Epithelial cell of proximal tubule (primary cell): ENCODE measurements at places on chromosomes 12 and 14. TPM values are rescaled to one million over a fixed set of nuclear protein-coding genes. Genes with fewer than 3 reads are reported as not detected.

GRCh38 chr12:96396914-96397313 is 3.3 kb downstream of the CDK17 start:
- no peak for DNase-seq

DNA sequence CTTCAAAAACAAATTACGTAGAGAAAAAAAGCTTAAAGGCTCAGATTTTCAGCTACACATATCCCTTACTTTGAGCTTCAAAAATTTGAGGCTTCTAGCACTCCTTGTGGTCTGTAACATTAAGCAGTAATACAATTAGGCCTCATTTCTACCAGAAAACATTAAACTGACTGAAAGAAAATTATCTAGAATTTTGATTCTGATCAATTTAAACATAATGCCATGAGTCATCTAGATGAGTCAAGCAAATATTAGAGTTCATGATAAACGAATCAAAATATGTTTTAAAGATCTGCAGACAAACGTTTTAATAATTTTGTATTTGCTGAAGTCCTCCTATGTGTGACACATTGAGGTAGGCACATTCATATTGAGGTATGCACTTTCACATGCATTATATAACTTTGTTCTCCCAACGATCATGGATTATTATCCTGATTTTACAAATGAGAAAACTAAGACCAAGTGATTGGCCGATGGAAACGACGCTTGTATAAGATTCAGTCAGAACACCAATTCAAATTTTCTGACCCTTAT is 4.3 kb downstream of the OSBPL8 start:
- no peak for DNase-seq

DNA sequence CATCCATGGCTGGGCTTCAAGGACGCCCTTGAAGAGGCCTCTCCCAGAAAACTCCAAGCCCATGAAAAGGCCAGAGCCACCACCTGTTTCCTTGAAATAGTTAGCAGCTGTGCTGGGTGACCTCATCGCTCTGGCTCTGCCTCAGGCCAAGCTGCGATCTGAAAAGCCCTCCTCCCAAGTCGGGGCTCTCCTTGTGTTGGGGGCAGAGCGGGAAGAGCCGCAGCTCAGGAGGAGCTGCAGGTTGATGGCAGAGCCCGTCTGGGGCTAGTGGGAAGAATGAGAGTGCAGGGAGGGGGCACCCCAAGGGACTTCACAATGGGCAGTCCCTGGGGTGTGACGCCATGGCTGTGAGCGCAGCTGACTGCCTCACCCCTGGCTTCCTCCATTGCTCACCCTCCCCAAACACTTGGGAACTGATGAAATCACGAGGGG is 50.0 kb upstream of the STON2 start:
- DNase-seq = no peak

- DNase-seq = peak; percentile 43
These were observed 34.6 kb downstream of the LMNTD1 start for GRCh38 chr12:25518512-25518911.

DNA sequence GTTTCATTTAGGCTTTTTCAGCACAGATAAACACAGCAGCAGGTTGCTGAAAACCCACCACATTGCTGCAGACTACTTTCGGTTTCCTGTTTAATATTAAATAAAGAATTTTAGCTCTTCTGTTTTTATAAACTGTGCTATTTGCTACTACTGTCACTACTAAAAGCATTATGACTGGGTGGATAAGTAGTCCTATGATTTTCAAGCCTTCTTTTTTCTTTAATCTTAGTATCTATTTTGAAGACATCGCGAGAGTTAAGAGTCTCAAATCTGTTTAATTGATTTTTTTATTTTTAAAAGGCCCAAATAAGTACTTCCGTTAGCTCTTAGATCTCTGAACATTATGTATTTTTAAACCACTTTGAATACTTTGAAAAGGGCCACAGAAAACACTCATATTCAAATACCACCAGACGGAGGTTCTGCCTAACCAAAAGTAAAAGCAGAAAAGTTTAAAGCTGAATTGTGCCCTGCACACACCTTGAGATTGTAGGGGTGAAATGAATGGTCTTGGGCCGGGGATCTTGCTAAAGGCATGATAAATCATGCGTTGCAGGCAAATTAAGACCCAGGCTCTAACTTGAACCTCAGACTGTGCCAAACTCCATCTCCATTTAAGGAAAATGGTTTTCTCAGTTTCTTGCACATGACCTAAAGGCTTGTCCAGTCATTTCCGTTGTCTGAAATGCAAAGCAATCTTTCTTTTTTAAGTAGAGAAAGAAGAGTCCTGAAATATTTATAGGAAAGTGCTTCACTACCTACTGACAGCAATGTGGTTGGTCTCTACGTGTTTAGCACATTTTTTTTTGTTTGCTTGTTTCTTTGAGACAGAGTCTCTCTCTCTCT is 13.6 kb upstream of the FOXN3 start:
- DNase-seq = no peak

GRCh38 chr12:93758801-93759373 is 81.7 kb downstream of the CRADD start:
- no peak for DNase-seq

DNA sequence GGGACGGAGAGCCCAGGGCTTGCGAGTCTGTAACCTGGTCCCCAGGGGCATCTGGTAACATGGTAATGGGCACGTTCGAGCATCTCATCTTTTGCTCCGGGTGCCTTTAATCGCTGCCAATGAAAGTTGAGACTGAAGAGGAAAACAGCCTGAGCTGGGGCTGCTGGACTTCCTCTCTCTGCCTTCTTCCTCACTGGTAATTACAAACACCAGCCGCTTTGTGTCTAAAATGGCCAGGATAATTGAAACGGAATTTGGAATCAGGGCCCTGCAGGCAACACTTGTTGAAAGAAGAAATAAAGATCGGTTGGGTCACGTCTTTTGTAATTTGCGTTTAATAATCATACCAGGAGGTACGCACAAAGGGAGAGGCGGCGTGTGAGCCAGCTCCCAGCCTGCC is 51.5 kb upstream of the GPATCH2L start:
- DNase-seq = no peak

GRCh38 chr14:86541972-86542371 is 1012.0 kb downstream of the FLRT2 start:
- DNase-seq = no peak

DNA sequence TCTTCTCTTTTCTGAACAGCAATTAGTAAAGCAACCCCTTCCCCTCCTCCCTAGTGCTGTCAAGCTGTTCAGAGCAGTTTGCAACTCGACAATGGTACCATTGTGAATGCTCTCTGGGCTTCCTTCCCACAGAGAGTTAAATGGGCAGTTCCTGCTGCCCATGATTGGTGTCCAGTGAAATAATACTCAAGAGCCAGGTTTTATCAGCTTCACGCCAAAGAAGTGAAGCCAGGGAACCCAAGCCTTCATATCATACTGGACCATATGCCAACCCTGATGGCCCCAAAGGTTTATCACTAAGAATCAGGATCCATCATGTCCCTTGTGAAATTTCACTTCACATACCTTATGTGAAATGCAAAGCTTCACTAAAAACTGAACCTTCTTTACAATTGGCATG is 24.7 kb downstream of the INSM2 start:
- no peak for DNase-seq

DNA sequence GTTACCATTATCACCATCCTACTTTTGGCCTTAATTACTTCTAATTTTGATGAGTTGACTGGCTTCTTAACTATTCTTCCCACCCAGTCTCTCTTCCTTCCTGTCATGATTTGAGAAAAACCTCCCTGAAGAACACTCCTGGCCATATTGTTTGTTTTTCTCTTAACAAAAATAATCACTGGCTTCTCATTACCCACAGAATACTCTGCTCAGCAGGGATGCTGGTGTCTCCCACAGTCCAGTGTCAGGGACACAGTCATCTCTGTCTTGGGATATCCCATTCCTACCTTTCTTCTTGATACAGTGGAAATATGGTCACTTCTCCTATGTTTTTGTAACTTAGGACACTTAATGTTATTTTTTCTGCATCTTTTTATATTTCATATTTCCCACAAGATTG is 103.7 kb downstream of the SRGAP1 start:
- no peak for DNase-seq

DNA sequence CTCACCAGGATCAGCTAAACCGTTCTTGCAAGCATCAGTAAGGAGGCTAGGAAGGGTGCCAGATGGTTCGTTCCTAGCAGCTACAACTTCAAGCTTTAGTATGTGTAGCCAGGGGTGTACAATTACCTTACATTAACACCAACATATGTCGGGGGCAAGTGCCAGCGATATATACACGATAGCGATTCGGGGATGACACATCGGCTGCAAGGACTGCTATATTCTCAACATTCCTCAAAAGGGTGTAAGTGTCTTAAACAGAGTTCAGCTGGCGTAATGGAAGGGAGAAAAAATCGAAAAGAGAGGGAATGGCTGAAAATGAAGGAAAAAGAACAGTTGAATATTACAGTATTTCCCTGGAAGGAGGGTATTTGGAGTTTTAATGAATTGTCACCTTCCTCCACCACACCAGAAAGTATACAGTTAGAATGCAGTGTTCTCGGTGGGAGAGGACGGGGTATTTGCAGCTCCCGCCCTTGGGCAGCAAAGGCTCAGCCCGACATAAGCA is 545 bp downstream of the LIMA1 start:
- DNase-seq = no peak

DNA sequence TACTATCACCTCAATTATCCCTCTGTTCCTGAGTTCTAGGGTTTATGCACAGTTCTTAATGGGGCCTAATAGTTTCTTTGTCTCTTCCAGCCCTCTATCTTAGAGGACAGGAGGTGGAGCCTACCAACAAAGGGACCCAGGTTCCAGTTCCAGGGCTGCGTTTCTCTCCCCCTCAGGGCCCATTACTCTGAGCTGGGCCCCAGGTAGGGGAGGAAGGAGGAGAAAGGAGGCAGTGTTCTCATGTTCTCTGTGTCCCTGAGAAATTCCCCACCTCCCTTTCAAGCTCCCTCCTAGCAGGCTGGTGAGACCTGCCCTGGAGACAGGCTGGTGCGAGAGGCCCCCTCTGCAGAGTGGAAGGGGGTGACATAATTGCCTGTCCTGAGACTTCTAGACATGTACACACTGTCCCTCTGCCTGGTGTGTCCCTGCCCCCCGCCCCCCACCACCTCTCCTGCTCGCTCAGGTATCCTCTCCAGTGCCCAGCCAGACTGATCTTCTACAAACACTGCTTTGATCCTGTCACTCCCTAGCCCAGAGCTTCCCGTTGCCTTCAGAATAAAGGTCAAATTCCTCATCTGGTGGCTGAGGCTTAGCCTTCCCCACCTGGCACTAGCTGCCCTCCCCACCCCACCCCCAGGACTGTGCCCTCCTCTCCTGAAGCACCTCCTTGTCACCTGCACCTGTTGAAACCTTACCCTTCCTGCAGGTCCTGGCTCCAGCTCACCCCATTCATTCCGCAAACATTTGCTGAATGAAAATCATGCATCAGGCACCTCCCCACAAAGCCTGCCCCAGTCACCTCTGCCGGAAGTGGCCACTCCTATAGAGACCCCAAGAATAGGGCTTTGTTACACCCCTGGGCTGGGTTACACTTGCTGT is 21.1 kb upstream of the KRT8 start:
- no peak for DNase-seq

- DNase-seq = no peak
These were observed 148.3 kb upstream of the GRIN2B start for GRCh38 chr12:14129611-14130195.

GRCh38 chr12:82955043-82955442 is 268.3 kb downstream of the TMTC2 start:
- no peak for DNase-seq

- no peak for DNase-seq
These were observed 5.0 kb downstream of the CMKLR1 start for GRCh38 chr12:108333898-108334699.

- no peak for DNase-seq
These were observed 77.0 kb downstream of the BICD1 start for GRCh38 chr12:32183650-32184049.

GRCh38 chr12:1843641-1844005 is 23.3 kb downstream of the LRTM2 start:
- DNase-seq = no peak

- no peak for DNase-seq
These were observed 3.4 kb upstream of the GLRX5 start for GRCh38 chr14:95531473-95531872.

- no peak for DNase-seq
These were observed 1094.0 kb downstream of the FSCB start for GRCh38 chr14:43413084-43413483.

GRCh38 chr14:58397156-58397555 is 1.4 kb downstream of the TOMM20L start:
- no peak for DNase-seq

- no peak for DNase-seq
These were observed 42.9 kb downstream of the BRAP start for GRCh38 chr12:111642681-111643426.

DNA sequence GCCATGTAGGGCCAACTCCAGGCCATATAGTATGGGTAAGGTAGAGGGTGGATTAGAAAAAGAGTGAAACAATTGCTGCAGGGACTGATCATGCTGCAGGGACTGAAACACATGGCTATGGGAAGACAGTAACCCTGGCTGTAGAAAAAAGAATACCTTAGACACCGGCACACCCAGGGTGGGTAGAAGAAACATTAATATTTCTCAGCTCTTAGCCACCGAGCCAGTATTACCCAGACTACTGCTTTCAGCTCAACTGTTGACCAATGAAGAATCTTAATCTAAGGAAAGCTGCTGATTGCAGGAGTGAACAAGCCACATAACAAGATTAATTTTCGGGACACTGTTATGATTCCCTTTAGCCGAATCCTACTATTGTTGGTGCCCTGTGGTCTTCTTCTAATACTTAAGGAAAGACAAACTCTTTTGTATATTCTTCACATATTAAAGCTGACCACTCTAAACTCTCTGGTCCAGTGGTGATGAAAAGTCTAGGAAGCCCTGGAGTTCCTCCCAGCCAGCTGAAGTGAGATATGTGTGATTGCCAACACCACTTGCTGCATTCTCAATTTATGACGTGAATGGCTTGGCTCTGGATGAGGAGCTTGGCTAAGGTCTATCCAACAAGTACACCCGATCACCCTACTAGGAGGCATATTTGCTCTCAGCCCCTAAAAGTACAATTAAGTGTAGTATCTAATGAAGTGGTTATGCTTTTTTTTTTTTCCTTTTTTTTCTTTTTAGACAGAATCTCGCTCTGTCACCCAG is 69.2 kb downstream of the NOVA1 start:
- no peak for DNase-seq

- DNase-seq = no peak
These were observed 37.1 kb downstream of the NID2 start for GRCh38 chr14:52031781-52032180.

DNA sequence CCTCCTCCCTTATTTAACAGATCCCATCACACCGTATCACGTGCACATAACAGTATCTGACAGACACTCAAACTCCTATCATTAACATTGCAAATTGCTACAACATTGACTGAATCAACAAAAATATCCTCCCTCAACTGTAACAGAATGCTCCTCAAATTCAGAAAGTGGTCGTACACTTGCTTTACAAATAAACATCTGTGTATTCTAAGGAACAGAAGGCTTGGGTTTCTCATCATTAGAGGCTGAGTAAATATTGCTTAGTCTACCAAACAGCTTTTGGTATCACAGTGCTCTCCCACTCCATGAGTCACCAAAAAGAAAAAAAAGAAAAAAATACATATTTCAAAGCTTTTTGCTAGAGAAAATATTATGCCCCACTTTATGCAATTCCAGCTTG is 23.9 kb downstream of the FERMT2 start:
- no peak for DNase-seq

GRCh38 chr12:105200385-105200784 is 35.6 kb downstream of the APPL2 start:
- DNase-seq = no peak

MGP gene
- total RNA-seq = 0.72 and 9.3 TPM in 2 replicates

C12orf60 gene
- 1.2 and 1.5 TPM in 2 replicates for total RNA-seq

HCAR2 gene
- total RNA-seq = not detected in 2 replicates

ZFHX2 gene
- total RNA-seq = 0.58 and 0.81 TPM in 2 replicates

APEX1 gene
- 321 and 381 TPM in 2 replicates for total RNA-seq

BLTP3B gene
- total RNA-seq = 10.0 and 14.5 TPM in 2 replicates

RAB5B gene
- total RNA-seq = 50.1 and 61.5 TPM in 2 replicates

FBXO34 gene
- 14.8 and 21.3 TPM in 2 replicates for total RNA-seq

KIF5A gene
- 0.46 and 0.51 TPM in 2 replicates for total RNA-seq

RGS6 gene
- not detected in 2 replicates for total RNA-seq
